ENCODE measurements at places on chromosomes 2 and 18. TPM values are rescaled to one million over a fixed set of nuclear protein-coding genes. Genes with fewer than 3 reads are reported as not detected.
A peak's percentile ranks its signal among the peaks of the same experiment; 100 is the strongest.

DNA sequence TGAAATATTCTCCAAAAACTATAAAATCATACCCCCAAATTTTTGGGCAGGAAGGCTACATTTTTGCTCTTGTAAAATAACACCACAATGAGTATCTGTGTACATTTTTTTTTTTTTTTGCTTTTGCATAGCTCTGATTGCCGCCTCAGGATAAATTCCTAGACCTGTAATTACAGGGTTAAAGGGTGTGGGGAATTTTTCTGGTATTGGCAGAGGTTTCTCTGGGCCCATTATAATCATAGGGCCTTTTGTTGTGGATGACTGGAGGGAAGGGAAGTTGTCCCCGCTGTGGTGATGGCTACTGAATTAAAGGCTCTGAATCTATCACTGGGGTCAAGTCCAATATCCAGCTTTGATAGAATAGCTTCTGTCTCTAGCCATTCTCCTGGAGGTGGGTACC is 26.6 kb downstream of the CCDC195 start:
- peak; percentile 2 for DNase-seq

DNA sequence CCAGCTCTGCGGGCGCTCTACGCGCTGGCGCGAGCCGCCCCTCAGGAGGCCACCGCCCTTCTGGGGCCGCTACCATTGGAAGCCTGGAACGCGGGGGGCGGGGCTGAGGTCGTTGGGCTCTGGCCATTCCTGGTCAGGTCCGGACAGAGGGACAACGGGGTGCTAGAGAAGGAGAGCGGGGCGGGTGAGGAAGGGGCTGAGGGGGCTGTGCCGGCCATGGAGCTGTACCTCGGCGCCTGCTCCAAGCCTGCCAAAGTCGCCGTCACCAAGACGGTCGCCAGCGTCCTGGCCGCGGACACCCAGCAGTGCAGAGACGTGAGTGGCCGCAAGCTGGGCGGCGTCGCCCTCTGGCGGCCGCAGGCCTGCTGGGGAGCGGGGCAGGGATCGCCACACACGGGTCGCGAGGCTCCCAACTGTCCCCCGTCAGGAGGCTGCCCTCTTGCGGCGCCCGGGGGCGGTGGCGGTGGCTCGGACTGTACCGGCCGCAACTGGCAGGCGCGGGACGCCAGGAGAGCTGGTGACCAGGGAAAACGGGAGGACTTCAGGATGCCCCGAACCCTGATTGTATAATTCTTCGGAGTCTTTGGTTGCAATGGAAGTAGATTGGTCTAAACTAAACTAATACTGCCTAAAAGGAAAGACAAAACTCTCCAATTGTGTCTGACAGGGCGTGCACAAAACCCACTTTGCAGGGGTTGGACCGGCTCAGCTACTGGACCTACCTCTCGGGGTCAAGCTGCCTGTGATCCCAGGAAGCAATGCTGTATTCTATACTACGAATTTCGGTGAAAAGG is at the start of gene FSIP2:
Gene FSIP2 (plus strand): TSS at position 126 of the 794 bp plus-strand sequence. CDS start 91 bp downstream, at position 217.
- peak; percentile 74 for DNase-seq

The OSBPL6 gene
- total RNA-seq, result 43.2 TPM

DNA sequence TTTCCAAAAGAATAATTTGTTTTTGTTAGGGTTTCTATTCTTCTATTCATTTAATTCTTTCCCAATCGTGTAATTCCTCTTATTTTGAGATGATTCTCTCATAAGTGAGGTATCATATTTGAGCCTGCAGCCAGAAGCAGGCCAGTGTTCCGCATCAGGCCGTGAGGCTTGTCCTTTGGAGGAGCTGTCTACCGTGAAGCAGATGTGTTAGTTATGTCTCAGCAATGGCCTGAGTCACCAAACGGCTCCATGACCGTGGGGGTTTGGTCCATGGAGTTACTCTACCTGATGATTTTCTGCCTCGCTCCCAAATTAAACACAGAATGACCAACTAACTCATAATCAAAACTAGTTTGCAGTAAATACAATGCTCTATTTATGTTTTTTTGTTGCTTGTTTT is 64.2 kb upstream of the TMEM87B start:
- DNase-seq, result no peak

DNA sequence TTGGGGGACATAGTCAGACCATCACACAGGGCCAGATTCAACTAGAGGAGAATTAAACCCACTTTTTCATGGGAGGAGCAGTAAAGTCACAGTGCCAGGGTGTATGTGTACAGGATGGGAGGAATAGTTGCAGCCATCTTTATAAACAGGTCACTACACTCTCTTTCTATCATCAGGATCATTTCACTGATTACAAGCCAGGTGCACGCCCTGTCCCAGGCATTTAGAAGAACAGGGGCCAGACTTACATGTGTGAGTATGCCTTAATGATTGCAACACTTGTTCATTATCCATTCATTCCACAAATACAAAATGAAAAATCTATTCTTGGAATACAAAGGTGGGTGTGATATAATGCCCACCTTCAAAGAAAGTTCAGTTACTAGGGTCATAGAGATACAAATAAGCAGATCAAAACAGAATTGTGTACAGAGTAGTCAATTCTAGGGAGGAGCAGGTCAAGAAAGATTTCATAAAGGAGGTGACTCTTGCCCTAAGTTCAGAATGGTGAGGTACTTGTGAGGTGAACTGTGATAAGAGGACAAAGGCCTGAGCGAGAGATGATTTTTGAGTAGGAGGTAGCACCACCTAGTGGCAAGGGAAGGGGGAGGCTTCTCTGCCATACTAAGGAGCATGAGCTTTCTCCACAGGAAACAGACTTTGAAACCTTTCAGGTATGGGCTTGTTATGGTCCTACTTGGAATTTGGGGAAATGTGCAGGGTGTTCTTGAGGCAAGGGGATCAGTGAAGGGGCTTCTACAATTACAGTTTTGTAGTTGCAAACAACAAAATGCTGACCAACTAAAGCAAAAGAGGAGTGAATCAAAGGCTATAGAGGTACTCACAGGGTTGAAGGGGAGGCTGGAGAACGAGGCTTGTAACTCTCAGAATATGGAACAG is 156.3 kb downstream of the SUCLG1 start:
- DNase-seq, result peak; percentile 46

The SLC16A14 gene
- total RNA-seq, result 0.51 TPM

DNA sequence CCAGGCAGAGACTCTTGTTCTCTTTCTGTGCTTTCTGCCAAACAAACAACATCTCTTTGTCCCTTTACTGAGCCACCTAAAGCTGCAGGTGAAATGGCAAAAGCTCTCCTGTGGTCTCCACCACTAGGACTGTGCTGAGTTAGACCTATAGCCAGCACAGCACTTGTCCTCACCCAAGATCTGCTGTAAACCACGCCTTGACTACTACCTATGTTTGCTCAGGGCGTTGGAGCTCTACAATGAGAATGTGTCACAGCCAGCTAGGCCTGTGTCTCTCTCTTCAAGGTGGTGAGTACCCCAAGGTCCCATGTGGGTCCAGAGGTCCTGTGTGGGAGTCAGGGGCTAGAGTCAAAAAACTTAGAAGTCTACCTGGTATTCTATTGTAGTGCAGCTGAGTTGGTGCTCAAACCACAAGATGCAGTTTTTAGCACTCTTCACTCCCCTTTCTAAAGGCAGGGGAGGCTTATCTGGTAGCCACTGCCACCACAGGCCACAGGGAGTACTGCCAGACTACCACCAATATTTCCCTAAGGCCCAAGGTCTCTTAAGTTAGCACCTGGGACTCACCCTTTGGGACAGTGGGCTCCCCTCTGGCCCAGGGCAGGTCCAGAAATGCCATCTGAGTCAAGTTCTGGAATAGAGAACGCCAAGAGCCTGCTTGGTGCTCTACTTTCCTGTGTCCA is 96.8 kb upstream of the RPRM start:
- DNase-seq, result no peak

The LIMS1 gene
- total RNA-seq, result 108 TPM

The SOX11 gene
- not detected for total RNA-seq

- DNase-seq, result no peak
These were observed 42.4 kb downstream of the ASXL2 start for GRCh38 chr2:25835906-25836305.

- DNase-seq, result peak; percentile 89
These were observed 27.6 kb upstream of the ASAP2 start for GRCh38 chr2:9178904-9179571.

GRCh38 chr2:152564754-152565551 is 152.3 kb downstream of the PRPF40A start:
- DNase-seq, result no peak

- DNase-seq, result no peak
These were observed 187.6 kb downstream of the KCNS3 start for GRCh38 chr2:18066066-18066465.

Measured in mammary epithelial cell (primary cell).